ENCODE measurements at places on chromosomes 4 and X. TPM values are rescaled to one million over a fixed set of nuclear protein-coding genes. Genes with fewer than 3 reads are reported as not detected.

- no peak overlapping the region for H3K4me3 ChIP-seq
- no peak for DNase-seq
- H3K27ac ChIP-seq: no peak overlapping the region
- no peaks in the 10 kb centered on the region for H3K4me1 ChIP-seq
- no peaks in the 10 kb centered on the region for H3K36me3 ChIP-seq
- no peaks in the 10 kb centered on the region for H3K27me3 ChIP-seq
Measured at GRCh38 chr4:157818946-157819692, 353.7 kb downstream of the GASK1B start.

DNA sequence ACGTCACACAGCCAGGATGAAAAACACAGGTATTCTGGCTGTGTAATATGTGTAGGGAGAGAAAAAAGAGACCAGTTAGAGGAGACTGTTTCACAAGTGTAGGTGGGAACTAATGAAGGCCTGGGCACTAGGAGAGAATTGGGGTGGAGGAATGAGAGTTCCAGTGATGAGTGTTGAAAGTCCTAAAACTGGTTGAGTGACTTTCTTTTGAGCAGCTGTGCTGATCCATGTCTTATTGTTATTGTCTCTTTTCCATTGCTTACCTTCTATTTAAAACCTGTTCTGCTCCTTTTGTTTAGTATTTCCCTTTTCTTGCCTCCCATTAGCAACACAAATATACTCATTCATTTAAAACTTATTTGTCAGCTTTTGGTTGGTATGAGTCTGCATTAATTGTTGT, 88.7 kb downstream of the PDLIM5 start:
- no peak for DNase-seq
- no peaks in the 10 kb centered on the region for H3K27me3 ChIP-seq
- H3K27ac ChIP-seq: no peak overlapping the region
- H3K36me3 ChIP-seq: no peaks in the 10 kb centered on the region
- no peaks in the 10 kb centered on the region for H3K4me1 ChIP-seq

- no peaks in the 10 kb centered on the region for H3K36me3 ChIP-seq
- H3K27ac ChIP-seq: no peak overlapping the region
- no peak overlapping the region for H3K4me3 ChIP-seq
- no peak for DNase-seq
- no peaks in the 10 kb centered on the region for H3K4me1 ChIP-seq
- no peaks in the 10 kb centered on the region for H3K27me3 ChIP-seq
Measured at GRCh38 chr4:8177552-8177951, 18.9 kb upstream of the ABLIM2 start.

- DNase-seq: no peak
- H3K27ac ChIP-seq: no peak overlapping the region
- H3K27me3 ChIP-seq: no peaks in the 10 kb centered on the region
- H3K4me1 ChIP-seq: no peaks in the 10 kb centered on the region
- H3K36me3 ChIP-seq: no peaks in the 10 kb centered on the region
- H3K4me3 ChIP-seq: no peak overlapping the region
Measured at GRCh38 chrX:114162068-114162735, 421.7 kb upstream of the HTR2C start.

- H3K27ac ChIP-seq: no peak overlapping the region
- no peak for DNase-seq
- H3K36me3 ChIP-seq: no peaks in the 10 kb centered on the region
- no peak overlapping the region for H3K4me3 ChIP-seq
Measured at GRCh38 chr4:59002148-59002547, 1892.0 kb upstream of the IGFBP7 start.

DNA sequence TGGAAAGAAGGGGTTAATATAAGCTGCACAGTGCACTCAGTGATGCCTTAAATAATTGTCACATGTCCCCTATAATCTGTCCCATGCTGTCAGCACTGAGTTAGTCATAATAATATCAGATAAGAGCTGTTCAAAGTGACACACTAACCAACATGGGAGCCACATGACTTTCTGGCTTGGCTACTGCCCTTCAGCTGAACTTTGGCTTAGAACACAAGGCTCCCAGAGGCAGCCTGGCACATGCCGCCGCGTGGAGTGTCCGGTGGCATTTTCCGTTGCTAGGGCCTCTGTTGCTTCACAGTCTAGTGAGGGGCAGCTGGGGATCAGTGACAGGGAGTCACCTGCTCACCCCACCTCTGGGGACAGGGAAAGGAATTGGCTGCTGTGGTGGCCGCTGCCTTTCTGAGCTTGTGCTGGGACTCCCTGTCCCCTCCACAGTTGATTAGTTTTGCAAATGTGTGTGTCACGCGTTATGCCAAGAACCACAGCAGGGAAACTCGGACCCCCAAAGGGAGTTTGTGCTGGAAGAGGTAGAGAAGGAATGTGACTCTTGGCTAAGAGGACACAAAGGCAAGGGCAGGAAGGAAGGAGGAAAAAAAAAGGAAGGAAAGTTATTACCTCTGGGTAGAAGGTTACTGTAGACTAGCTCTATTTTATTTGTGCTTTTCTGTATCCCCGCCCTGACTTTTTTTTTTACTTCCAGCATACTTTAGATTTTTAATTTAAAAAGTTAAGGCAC, 41.1 kb upstream of the PPARGC1A start:
- DNase-seq: no peak
- H3K4me3 ChIP-seq: no peak overlapping the region
- no peaks in the 10 kb centered on the region for H3K36me3 ChIP-seq
- no peak overlapping the region for H3K27ac ChIP-seq

DNA sequence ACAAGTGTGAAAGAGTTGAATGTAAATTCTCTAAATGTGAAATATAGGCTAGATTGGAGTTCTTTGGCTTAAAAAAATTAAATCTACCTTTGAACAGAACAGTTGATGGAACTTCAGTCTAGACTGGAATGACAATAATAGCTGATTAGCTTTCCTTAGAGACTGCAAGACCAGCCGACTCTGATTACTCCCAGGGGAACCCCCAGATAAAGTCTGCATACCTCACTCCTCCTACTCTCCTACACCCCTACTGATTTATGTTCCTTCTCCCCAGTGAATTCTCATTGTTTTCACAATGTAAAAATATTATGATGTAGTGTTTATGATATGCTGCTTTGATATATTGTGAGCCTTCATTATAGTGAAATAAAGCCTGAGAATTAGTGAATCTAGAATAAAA, 241.3 kb downstream of the CFAP299 start:
- DNase-seq: no peak
- H3K27ac ChIP-seq: no peak overlapping the region
- H3K4me1 ChIP-seq: no peaks in the 10 kb centered on the region
- no peaks in the 10 kb centered on the region for H3K27me3 ChIP-seq

GRCh38 chr4:39526765-39527295, 409 bp downstream of the UGDH start:
- H3K4me1 ChIP-seq: peaks cover 18% of the 10 kb centered on the region
- peak overlapping the region; percentile 70 for H3K27ac ChIP-seq
- no peaks in the 10 kb centered on the region for H3K27me3 ChIP-seq
- peaks cover 16% of the 10 kb centered on the region for H3K36me3 ChIP-seq
- H3K4me3 ChIP-seq: peak overlapping the region; percentile 98
- DNase-seq: no peak

- no peak for DNase-seq
- no peak overlapping the region for H3K27ac ChIP-seq
- no peak overlapping the region for H3K4me3 ChIP-seq
Measured at GRCh38 chrX:132501606-132502005, 12.8 kb upstream of the MBNL3 start.

DNA sequence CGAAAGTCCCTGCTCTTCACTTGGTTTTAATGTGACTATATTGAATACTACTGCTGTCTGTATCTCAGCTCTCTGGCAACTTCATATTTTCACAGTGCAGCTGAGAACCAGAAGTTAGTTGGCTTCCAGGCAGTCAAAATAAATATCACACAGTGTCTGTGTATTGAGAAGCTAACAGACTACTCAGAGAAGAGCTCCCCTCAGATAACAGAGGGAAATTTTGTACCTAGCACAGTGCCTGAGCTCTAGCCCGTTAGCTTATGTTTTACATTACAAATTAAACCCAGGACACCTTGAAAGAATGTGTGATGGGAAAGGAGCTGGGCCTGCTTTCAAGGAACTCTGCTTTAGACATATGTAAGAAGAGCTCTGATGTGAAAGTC, 22.7 kb downstream of the JADE1 start:
- H3K27me3 ChIP-seq: no peaks in the 10 kb centered on the region
- no peak overlapping the region for H3K4me3 ChIP-seq
- no peak for DNase-seq

- H3K4me3 ChIP-seq: no peak overlapping the region
- no peaks in the 10 kb centered on the region for H3K36me3 ChIP-seq
- H3K27ac ChIP-seq: no peak overlapping the region
- no peaks in the 10 kb centered on the region for H3K4me1 ChIP-seq
- H3K27me3 ChIP-seq: no peaks in the 10 kb centered on the region
Measured at GRCh38 chr4:159768016-159768415, 665.1 kb downstream of the RAPGEF2 start.

DNA sequence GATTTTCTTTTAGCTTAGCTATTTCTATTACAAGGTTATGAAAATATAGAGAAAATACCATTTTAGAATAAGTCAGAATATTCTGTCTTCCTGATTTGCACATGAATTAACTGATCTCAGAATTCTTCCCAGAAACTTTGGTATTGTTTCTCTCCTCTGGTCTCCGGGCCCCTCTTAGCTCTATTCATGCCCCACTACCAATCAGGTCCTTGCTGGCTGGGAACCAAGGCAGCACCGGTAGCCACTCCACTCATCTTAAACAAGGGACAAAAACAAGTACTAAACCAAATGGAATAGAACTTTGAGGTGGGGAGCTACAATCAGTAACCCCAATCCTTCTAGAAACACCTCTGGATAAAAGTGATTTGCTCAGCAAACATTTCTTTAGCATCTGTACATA, 64.3 kb downstream of the GPC3 start:
- peaks cover 23% of the 10 kb centered on the region for H3K4me1 ChIP-seq
- H3K27ac ChIP-seq: no peak overlapping the region
- H3K36me3 ChIP-seq: no peaks in the 10 kb centered on the region
- DNase-seq: no peak
- H3K4me3 ChIP-seq: no peak overlapping the region
- H3K27me3 ChIP-seq: no peaks in the 10 kb centered on the region

DNA sequence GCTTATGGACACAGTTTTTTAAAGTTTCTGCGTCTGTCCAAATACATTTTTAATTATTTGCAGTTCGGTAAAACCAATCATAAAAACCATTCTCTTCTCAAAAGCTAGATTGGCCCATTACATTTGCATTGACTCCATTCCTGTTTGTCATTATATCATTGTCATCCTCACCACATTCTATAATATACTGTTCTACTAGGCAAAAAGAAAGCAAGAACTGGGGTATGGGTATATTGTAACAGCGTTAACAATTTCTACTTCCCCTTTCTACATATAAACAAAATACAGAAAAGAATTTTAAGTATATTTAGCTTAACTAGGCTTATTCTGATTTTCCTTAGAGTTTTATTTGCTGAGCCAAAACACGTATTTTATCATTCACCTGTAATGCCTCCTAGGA, 91.8 kb downstream of the RAP1GDS1 start:
- H3K4me1 ChIP-seq: no peaks in the 10 kb centered on the region
- H3K27ac ChIP-seq: no peak overlapping the region
- no peaks in the 10 kb centered on the region for H3K27me3 ChIP-seq
- no peak overlapping the region for H3K4me3 ChIP-seq
- DNase-seq: no peak

GRCh38 chr4:129829373-129829772, 733.4 kb downstream of the C4orf33 start:
- H3K4me1 ChIP-seq: no peaks in the 10 kb centered on the region
- H3K4me3 ChIP-seq: no peak overlapping the region
- no peaks in the 10 kb centered on the region for H3K36me3 ChIP-seq
- H3K27me3 ChIP-seq: no peaks in the 10 kb centered on the region
- H3K27ac ChIP-seq: no peak overlapping the region

DNA sequence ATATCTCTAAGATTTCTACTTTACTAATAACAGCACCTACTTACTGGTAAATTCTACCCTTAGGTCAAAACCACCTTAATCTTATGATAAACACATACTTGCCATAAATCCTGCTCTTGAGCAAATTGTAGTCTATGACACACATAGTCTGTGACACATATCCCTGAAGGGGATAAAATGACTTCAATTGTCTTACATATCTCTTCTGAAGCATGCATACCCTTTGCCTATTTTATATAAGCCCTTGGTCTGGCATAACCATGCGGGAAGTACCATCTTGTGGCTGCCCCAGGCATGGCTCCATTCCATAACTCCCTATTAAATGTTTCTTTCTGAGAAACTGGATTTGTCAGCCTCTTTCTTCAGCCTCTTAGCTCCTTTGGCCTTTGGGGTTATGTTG, 248.9 kb downstream of the SLC7A11 start:
- H3K27me3 ChIP-seq: no peaks in the 10 kb centered on the region
- H3K4me3 ChIP-seq: no peak overlapping the region

Gene ARHGEF6
- total RNA-seq: 122 TPM

Gene TMA16
- 28.8 TPM for total RNA-seq

Gene FRAS1
- not detected for total RNA-seq

Gene UNC5C
- not detected for total RNA-seq

Gene BEX1
- not detected for total RNA-seq

Gene GCNA
- 4.7 TPM for total RNA-seq

Gene LNX1
- not detected for total RNA-seq

Data from activated CD4-positive, alpha-beta T cell treated with anti-CD3 and anti-CD28 coated beads, Interleukin-2, amount 10 ng/mL, durations not matched to agents 7 days and 5 days (primary cell).